ENCODE measurements at places on chromosomes 3 and 15.

DNA sequence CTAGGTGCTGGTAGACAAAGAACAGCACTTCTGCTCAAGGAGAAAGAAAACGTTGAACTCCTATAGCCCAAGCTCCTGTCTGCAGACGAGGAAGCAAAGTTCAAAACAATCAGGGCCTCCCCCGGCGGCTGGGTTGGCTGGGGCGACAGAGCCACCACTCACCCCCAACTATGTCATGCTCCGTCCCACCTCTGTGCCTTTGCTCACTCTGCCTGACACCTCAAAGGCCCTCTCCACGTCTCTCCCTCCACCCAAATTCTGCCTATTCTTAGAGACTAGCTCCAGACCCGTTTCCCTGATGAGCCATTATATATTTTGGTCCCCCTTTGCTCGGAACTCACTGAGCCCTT is 304.3 kb downstream of the TLE3 start:
- DNase-seq: no peak

DNA sequence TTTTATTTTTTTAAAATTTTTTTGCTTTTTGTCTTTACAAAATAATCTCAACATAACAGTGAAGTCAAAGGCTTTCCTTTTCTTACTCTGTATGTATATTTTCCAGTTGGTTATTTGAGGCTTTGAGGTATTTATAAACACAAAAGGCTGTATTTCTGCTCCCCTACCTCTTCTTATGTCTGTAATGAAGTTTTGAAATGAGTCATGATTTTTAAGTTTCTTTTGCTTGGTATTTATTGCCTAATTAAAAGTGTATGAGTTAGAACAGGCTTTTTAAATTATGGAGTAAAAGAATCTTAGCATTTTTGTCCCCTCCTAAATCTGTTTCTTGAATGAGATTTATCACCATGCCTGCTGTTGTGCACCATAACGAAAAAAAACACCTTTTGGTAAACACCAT is 66.0 kb downstream of the DCUN1D1 start:
- DNase-seq: no peak

- DNase-seq: no peak
Observed at GRCh38 chr3:133472242-133472641, 72.4 kb downstream of the BFSP2 start.

- no peak for DNase-seq
Observed at GRCh38 chr15:40320931-40321371, 2.5 kb upstream of the INAFM2 start.

DNA sequence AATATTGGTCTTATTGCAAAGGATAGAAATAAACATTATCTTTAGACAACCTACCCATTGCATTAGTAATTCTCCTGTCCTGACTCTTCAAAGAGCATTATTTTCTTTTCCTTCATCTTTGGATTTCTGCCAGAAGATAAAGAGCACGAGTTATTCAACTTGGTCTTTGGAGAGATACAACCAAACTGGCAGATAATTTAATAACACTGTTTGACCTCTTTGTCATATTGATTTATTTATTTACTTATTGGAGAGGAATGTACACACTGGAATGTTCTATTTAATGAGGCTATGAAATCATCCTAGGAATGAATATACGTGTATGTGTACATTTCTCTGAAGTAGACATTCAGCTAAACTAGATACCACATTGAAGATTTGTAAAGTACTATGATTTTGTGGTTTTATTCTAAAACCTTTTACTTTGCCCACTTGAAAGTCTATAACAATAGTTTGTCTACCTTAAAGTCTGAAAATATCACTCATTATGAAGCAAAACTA is 462.1 kb downstream of the C3orf38 start:
- no peak for DNase-seq

- DNase-seq: no peak
Observed at GRCh38 chr3:14473411-14473891, 66.7 kb downstream of the GRIP2 start.

DNA sequence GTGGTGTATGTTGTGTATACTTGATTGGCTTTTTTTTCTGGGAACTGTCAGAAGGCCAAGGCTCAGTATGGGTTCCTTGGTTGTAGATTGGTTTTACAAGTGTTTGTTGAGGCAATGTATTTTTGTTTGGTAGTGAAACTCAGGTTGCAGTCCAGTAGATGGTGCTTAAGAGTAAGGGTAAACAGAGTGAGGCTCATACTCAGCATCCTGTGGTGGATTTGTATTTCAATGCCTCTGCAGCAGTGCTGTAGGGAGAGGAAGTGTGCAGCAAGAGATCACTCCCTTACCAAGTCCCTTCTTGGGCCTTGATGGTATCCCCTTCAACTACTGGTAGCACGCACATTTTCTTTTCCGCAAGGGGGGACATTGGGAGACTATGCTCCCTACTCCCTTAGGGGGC is 428.5 kb upstream of the CNTN3 start:
- DNase-seq: no peak

- DNase-seq: peak; percentile 54
Observed at GRCh38 chr3:122794779-122795673, at the start of gene SLC49A4. Gene SLC49A4 (plus strand): TSS chr3:122795069. CDS start chr3:122795193, 124 bp downstream.

- DNase-seq: no peak
Observed at GRCh38 chr3:157844800-157845565, 261.2 kb downstream of the SHOX2 start.

- no peak for DNase-seq
Observed at GRCh38 chr3:9439331-9439730, 41.9 kb downstream of the SETD5 start.

GRCh38 chr3:136651581-136651980 is 100.6 kb downstream of the STAG1 start:
- DNase-seq: no peak

GRCh38 chr3:63936925-63937324 is 24.7 kb upstream of the SCAANT1 start:
- no peak for DNase-seq

DNA sequence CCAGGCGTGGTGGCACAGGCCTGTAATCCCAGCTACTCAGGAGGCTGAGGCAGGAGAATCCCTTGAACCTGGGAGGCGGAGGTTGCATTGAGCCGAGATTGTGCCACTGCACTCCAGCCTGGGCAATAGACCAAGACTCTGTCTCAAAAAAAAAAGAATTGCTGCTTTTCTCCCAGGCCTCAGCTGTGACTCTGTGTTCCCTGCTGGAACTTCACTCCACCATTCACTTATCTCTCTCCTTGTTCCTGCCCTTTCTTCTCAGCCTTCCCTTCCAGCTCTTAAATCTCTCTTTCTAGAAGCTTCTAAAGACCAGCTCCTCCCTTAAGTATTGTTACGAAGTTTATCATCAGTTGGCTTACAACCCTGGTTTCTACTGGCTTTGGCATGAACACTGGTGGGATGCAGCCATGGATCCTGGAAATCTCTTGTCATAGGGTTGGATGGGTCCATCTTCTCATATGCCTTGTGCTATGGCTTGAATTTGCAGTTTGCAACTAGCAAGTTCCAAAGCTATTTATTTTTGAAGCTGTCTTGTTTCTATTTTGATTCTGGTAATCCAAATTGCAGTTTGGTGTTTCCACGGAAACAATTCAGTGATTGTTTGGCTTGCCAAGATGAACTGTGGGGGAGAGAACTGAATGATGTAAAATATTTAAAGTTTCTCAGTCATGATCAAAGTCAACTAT is 10.5 kb downstream of the C3orf62 start:
- DNase-seq: peak; percentile 21

- DNase-seq: no peak
Observed at GRCh38 chr3:53255423-53255774, 423 bp downstream of the TKT start.

DNA sequence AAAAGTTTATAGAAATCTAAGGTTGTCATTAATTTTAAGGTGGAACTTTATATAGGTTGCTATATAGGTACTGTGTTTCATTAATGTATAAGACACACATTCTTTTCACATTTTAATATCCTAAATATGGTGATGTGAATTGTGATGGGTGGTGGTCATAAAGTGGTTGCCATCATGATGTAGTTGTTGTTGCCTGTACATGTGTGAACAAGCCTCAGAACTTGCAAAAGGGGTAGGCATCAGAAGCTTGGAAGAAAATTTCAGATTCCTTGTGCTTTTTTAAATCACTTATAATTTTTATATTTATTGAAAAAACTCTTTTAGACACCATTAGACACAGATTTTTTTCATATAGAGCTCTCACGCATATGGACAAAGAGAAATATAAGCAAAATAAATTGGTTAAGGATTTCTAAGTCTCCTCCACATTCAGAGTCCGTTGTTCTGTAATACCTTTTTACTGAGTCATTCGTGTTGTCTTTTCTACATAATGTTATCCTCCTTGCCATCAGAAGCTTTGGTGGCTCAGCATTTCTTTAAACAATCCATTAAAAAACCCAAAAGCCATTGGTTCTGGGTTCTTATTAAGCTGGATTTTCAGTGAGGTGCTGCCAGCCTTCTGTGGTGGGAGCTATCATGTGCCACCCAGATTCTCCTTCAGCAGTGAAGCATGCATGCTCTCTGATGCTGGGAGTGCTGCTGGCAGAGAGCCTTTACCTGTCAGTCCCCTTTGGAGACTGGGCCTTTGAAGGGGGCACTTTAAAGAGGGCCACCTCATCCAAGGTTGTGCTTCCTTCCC is 140.4 kb upstream of the GALNT15 start:
- DNase-seq: no peak

- no peak for DNase-seq
Observed at GRCh38 chr3:158911586-158911985, 109.7 kb downstream of the MFSD1 start.

- DNase-seq: no peak
Observed at GRCh38 chr3:119011528-119011927, 23.1 kb downstream of the IGSF11 start.

DNA sequence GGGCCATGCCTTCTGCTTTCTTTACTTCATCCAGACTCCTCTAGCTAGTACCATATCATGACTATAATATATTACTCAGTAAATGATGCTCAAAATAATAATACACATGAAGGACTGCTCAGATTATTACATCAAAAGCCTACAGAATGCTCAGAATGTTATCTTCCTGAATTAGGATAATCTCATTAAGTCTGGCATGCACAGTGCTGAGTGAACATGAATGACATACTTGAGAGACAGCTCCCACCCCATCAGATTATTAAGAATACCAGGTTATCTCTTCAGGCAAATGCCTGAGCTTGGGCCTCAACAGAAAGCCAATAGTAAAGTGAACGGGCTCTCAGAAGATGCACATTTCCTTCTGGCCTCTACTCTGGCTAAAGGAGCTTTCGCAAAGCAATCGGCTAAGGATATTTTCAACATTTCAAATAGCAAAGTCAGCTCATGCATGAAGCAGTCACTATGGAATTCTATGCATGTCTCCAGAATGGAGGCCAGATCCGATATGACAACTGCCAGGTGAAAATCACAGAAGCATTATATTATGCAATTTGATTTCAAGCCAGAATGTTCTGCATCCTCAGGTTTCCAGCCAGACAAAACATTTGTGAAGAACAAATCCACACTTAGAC is 122.6 kb downstream of the KCNMB2 start:
- DNase-seq: no peak

GRCh38 chr3:69212411-69213160 is 90.2 kb upstream of the LMOD3 start:
- DNase-seq: peak; percentile 36

- DNase-seq: no peak
Observed at GRCh38 chr3:171616798-171617197, 156.6 kb upstream of the TNIK start.

- DNase-seq: no peak
Observed at GRCh38 chr3:52769786-52770455, 819 bp downstream of the NEK4 start.

DNA sequence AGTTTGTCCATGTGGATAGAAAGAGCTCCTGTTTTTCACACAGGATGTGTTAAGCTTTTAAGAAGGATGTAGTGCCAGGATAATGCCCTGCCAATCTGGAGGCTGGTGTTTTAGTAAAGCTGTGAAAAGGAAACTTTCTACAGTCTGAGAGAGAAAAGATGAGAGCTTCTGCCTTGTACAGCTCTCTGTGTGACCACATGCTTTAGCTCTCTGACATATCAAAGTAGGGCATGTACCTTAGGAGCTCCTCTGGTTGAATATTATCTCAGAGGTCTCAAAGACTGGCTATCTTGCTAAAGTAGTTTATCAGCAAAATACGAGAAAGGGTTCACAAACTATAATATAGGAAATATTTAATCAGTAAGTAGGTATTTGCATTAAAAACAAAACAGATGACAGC is 30.4 kb downstream of the CDIN1 start:
- DNase-seq: no peak

- no peak for DNase-seq
Observed at GRCh38 chr3:115768661-115769060, 145.4 kb downstream of the GAP43 start.

- DNase-seq: no peak
Observed at GRCh38 chr3:29502771-29503170, 221.9 kb downstream of the RBMS3 start.

DNA sequence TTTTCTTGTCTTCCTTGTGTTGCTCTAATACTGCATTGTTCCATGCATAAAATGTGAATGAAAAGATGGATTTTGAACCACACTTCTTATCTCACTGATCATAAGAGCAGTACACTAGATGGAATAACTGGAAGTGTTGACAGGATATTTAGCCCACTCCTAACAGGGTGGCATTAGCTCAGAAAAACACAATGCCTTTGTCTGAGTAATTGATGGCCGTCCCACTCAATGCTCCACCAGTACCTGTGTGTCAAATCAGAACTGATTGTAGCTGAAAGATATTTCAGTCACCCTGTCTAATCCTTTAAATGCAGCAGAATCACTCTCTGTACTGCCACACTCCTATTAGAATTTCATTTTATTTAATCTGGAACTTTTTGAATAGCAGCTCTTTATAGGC is 526.5 kb downstream of the UNC13C start:
- DNase-seq: no peak

- DNase-seq: no peak
Observed at GRCh38 chr3:53880396-53881345, 1.3 kb downstream of the ACTR8 start.

- DNase-seq: no peak
Observed at GRCh38 chr3:168248383-168249204, 152.9 kb upstream of the GOLIM4 start.

DNA sequence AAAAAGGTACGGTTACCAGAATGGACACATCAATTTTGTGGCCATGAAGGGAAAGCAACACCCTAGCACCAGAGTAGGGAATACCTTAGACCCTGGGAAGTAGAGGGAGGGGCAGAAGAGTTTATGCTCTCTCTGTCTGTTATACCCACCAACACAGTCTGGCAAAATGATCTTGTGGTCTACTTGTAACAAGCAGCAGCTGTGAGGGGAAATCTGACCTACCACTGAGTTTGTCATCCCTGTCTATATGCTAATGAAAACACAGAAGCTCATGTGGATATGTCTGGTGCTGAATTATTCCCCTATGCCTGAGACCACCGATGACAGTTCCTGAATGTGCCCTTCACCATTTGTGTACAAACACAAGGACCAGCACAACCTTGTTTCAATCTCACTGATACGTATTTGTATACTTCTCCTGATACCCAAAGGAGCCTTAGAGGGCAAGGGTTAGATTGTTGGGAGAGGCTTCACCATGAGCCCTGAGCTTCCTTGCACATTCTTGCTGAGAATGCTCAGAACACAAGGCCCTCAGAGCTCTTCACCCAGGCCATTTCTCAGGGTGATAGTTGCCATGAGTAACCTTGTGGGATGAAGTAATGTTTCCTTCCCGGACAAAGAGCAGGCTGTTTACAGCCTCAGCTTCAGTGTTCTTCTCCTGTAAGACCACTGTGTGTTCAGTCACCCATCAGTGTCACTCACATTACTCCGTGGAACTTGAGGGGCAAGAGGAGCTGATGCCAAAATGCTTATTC is 24.7 kb upstream of the ZNF639 start:
- no peak for DNase-seq

Data from stromal cell of bone marrow (primary cell).